NCI-H2081 treated with DMSO at 0.1 percent for 48 hours (cell line): ENCODE measurements at places on chromosomes 4 and X.

DNA sequence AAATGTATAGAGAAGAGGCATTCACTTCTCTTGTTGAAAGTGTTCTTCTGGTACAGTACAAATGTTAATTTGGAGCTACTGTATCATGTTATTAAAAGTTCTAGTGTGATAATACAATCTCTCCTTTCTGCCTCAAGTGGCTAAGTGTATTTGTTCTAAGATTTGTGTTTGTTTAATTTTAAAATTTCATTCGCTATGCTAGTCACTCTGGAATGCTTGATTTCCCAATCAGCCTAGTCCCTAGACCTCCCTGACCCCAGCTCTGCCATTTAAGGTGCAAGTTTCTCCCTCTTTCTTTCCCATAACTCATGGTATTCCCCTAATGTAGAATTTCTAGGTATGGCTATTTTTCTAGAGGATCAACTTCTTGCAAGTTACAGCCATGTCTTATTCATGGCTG, 817.4 kb downstream of the STIM2 start:
- no peak for DNase-seq

DNA sequence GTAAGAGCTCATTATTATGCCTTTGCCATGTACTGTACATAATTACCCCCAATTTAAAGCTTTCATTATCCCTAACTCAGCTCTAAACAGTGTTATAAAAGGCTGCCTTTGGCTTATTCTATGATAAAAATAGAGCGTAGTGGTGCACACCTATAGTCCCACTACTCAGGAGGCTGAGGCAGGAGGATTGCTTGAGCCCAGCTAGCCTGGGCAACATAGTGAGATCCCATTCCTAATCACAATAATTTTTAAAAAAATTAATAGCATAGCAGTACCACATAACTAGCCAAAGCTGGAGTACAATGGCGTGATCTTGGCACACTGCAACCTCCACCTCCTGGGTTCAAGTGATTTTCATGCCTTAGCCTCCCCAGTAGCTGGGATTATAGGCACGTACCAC, 112.4 kb downstream of the PDS5A start:
- no peak for DNase-seq

DNA sequence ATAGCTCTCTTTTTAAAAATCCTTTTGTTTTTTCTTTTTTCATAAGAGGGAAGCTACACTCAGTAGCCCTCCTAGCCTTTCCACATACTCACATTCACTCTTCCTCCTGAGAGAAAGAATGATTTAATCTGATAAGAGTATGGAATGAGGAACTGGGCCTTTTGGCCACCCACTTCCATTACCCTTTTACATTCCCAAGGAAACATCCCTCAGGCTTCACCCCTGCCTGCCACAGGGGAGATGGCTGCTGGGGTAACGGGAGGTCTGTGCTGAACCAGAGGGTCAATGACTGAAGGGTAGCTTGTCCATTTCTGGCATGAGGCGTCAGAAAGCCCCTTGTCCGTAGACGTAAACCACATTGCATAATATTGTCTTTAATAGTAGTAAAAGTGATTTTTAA, 67.2 kb upstream of the CCSER1 start:
- no peak for DNase-seq

- no peak for DNase-seq
Measured at GRCh38 chrX:150146271-150146896, 208.1 kb upstream of the EOLA2 start.

DNA sequence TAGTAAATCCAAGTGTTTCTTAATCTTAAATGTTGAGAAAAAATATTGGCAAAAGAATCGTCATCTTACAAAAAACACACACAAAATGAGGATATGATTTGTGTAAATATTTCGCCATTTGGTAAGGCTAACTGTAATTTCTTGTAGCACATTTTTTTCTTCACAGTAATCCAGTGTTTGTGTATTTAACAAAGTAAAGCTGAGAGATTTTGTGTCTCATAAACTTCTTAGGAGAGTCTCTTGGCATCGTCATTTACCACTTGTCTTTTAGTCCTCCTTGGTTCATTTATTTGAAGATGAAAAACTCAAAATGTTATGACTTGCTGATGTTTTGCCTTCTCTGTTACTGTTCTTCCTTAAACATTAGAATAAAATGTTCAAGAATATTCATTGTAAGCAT, 326.7 kb upstream of the PITX2 start:
- no peak for DNase-seq

GRCh38 chr4:184306470-184306869, 88.8 kb upstream of the ENPP6 start:
- DNase-seq, result no peak

- no peak for DNase-seq
Measured at GRCh38 chr4:179624768-179625181, 2182.5 kb upstream of the AGA start.

GRCh38 chr4:84366161-84366560, 132.9 kb downstream of the NKX6-1 start:
- no peak for DNase-seq

DNA sequence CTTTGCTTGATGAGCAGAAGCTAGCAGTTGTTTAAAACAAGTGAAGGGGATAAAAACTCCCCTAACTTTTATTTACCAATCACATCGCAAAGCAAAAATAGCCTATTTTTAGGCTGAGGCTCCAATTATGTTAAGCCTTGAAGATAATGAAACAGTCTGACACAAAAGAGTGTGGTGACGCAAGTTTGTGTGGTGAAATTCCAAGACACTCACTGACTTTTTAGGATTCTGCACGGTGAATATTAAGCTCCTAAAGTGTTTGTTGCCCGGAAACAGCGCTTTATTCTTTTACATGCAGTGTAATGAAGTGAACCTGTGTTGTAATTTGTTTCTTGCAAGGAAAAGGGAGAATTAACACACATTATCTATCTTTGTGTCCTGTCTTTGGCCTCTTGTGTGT, 74.8 kb downstream of the POLA1 start:
- no peak for DNase-seq

- DNase-seq, result no peak
Measured at GRCh38 chr4:23710298-23710697, 179.5 kb downstream of the PPARGC1A start.

- DNase-seq, result no peak
Measured at GRCh38 chrX:124045109-124045508, 83.6 kb downstream of the STAG2 start.

GRCh38 chr4:183242291-183242690, 77.8 kb downstream of the CLDN22 start:
- no peak for DNase-seq

- DNase-seq, result no peak
Measured at GRCh38 chr4:84939113-84939512, 27.4 kb downstream of the WDFY3 start.

GRCh38 chrX:130110379-130111219, at the start of gene ELF4:
TSS of gene ELF4 (minus strand) at chrX:130110497. CDS start at chrX:130081330, 29,167 bp downstream.
- no peak for DNase-seq

- no peak for DNase-seq
Measured at GRCh38 chr4:165927366-165927765, 54.3 kb downstream of the TLL1 start.

GRCh38 chr4:17561195-17561909, 15.6 kb upstream of the LAP3 start:
- DNase-seq, result no peak

- DNase-seq, result no peak
Measured at GRCh38 chrX:72262077-72262476, 15.0 kb downstream of the RPS4X start.

DNA sequence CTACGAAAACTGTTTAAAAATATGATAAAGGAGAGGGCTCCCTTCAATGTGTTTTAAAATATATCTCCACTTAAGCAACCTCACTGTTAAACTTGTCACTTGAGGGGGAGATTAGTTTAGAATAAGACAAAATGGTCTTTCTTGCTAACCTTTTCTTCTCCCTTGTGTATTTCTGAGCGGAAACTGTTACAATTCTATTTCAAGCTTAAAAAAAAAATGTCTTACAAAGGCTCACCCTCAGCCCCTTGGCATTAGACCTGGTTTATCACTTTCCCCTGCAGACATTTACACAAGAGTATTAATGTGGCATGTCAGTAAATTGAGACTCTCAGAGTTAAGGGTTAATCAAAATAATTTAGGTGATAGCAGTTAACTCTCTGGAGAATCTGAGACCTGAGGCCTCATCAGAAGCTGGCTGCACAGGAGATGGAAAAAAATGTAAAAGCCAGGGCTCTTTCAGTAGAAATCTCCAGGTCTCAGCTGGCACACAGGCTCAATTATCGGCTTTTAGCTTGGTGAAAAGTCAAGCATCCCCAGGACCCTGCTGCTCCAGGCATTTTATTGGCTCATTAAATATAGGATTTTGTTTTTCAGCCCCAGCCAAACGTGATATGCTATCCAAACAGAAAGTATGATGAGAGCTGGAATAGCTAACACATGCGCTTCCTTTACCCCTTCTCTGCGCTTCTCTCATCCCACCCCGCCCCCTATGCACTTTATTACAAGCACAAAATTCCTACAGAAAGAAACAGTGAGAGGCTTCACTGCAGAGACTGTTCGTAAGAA, 130.5 kb downstream of the PPA2 start:
- no peak for DNase-seq

DNA sequence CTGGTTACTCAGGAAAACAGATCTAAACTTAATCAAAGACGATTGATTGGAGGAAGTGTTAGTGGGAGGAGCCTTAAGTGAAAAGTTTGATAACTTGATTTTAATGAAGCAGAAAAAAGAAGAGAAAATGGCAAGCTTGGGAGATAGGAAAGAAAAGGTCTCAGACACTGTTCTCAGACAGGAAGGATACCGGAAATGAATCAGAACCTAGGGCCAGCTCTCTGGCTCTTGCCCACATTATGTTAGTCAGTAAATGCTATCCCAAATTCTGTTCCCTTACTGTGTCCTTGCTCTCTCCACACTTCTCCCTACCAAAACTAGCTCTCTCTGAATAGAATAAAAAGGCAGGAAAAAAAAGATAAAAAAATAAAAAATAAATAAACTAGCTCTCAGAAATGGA, 48.6 kb upstream of the TMEM164 start:
- DNase-seq, result no peak

DNA sequence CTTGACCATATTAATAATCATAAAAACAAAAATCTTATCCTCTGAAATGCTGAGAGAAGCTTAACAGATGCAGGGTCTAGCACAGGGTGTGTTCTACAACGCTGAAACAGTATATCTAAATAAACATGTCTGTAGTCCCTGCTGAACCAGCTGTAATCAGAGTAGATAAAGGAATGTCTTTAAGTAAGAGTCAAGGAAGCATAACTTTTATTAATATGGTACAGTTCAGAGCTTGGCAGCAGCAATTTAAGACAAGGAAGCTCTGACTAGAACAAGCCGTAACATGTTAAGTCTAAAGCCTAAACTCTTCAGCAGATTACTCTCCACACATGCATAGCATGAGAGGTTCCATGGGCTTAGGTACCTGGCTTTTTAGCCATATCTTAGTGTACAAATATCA, 36.1 kb downstream of the NFKB1 start:
- no peak for DNase-seq

DNA sequence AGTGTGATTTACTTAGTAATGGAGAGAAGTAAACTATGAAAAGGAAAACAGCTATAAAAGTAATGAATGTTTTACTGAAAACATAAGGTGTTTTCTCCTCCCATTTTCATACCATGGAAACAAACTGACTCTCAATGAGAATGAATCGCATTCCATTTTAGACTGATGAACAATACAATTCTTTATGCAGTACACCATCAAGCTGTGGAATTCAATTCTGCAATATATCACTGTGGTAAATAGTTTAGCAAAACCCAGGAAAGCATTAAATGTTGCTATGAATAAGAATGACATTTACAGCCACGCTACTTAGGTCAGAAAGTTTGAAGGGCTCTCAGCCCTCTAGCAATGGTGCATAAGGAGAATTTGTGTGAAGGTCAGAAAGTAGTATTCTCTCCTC, 7.4 kb downstream of the DCAF8L2 start:
- no peak for DNase-seq

- DNase-seq, result no peak
Measured at GRCh38 chr4:109861916-109862511, 14.1 kb downstream of the LRIT3 start.

DNA sequence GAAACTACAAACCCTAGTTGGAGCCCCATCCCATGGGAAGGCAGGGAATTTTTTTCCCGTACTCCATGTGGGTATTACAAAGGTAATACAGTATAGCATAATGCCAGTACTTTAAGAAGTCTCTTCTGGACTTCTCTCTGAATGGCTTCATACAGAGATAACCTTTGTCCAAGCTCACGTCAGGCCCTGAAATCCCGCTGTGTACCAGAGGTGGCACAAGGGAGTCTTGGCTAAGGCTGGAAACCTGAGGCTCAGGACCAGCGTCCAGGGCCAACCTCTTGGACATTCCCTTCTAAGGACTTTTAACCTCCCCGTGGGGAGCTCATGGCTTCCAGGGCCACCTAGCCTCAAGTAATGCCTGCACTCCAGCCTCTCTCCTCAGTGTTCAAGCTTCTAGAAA, 338.9 kb upstream of the FAM241A start:
- no peak for DNase-seq

GRCh38 chr4:72430050-72430449, 139.0 kb downstream of the ADAMTS3 start:
- DNase-seq, result no peak

- DNase-seq, result no peak
Measured at GRCh38 chrX:154369449-154370299, 4.8 kb downstream of the FLNA start.

- no peak for DNase-seq
Measured at GRCh38 chr4:88447371-88448095, 9.4 kb upstream of the HERC5 start.

GRCh38 chr4:71595576-71596108, 188.2 kb downstream of the GC start:
- DNase-seq, result no peak

GRCh38 chrX:122464341-122464740, 719.7 kb upstream of the GRIA3 start:
- DNase-seq, result no peak

DNA sequence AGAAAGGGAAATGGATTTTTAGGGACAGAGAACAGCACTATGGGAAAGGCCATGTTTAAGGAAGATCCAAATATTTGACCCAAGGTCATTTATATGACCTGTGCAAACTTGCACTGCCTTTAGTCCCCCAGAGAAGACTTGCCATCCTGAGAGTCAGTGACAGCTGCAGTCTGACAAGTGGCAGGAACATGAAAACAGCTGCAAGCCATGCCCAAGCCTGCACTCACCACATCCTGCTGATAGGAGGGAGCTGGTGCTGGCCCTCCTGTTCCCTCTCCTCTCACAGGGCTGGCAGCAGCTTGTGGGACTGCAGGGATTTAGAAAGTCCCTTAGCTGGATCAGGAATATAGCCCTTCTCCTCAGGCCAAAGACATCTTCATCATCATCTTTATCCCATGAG, 187.7 kb downstream of the RAP1GDS1 start:
- no peak for DNase-seq

DNA sequence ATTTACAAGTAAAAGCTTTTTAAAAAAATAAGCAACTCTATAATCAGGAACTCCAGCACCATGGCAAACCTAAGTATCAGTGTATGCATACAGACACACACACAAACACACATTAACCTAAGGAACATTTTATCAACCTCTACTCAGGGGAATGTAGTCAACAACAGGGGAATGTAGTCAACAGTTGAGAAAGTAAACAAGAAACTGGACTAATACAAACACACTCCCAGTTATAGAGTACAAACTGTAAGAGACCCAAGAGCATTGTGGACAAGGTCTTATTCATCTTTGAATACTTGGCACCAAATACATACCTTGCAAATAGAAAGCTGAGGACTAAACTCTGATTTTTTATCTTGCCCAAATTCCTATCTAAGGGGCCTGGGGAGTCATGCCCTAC, 36.2 kb downstream of the PAPSS1 start:
- no peak for DNase-seq

GRCh38 chr4:162791226-162791625, 375.5 kb downstream of the NAF1 start:
- DNase-seq, result no peak

GRCh38 chrX:25941559-25942250, 196.4 kb upstream of the MAGEB18 start:
- DNase-seq, result peak; percentile 9

- DNase-seq, result no peak
Measured at GRCh38 chr4:89301902-89302301, 5.7 kb downstream of the GPRIN3 start.
